ENCODE measurements at places on chromosomes 6 and 20.

DNA sequence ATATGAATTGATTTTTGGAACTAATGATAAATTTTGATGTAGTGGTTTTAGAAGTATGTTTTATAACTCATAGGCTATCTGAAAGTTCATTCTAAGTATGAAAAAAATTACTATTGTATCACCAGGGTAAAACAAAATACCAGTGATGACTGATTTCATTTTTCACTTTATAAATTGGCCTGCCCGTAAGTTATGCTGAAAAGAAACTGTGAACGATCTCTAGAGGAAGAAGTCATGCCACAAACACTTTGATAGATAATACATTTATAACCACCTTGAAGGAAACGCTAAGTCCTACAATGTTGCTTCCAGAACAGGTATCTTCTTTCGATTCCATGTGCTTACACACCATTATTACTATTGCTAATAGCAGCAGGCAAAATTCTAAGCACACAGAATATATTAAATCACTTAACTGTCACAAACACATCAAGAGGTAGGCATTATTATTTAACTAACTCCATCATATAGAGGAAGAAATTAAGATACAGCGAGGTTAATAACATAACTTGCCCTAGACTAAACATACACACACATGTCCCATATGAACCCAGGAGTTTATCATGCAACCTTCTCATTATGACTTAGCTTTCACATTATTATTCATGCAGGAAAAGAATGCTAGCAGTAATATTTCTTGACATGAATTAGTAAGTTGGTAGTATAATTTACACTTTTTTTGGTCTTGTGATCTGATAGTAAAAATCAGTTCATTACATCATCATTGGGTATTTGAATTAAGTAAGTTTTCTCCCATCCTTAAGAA is 44.7 kb downstream of the RGS17 start:
- DNase-seq = no peak

DNA sequence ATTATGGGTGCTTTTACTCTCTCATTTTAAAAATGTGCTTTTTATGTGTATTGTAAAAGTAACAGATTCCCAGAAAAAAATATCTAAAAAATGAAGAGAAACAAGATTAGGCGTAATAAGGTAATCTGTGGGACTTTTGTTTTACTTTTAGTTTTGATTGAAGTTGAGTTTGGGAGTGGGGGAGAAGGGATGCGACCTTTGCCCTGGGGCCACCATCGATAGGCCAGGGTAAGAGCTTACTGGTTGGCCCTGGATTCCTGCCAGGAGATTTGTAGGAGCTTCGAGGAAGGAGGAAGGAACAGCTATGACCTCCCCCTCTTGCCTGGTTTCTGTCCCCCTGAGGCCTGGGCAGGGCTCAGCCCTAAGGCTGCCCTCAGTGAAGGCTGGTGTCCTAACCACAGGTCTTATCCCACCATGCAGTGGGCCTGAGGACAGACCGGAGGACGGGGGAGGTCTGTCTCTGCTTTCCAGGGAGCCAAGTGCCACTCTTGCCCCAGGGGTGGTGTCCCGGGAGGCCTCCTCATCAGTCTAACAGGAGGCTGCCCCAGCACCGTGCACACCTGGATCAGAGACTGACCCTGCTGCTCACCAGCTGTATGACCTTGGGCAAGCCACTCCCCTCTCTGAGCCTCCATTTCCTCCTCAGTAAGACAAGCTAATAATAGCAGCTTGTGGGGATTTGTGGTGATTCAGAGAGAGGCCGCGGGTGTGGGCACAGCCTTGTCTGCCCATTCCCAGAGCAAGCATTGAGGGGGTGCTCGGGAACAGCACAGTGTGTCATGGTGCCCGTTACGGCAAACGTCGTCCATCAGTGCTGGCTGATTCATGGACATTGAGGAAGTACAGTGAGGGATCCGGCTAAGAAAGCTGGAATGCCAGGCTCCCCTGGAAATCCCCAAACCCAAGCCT is 21.2 kb downstream of the TGM2 start:
- DNase-seq = no peak

DNA sequence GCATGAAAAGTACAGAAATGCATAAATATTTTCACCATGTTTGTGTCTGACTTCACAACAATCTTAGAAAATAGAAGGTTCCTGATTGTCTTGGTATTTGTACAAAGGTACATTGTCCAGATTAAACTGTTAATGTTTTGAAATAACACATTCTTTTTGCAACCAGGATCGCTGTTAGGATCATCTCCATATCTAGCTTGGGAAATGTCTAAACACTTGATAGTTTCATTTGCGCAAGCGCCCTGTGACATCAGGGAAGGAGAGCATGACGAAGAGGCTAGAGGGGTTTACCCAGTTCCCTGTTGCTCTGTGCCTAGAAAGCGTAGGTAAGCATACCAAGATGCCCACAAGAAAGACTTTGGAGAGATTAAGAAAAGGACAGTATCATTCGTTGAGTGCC is 19.4 kb downstream of the ALDH8A1 start:
- DNase-seq = no peak

GRCh38 chr6:44685213-44685612 is 297.7 kb downstream of the CDC5L start:
- DNase-seq = no peak

- no peak for DNase-seq
Observed at GRCh38 chr6:99080191-99080590, 132.4 kb upstream of the FBXL4 start.

GRCh38 chr6:36064770-36065396 is 37.3 kb downstream of the MAPK14 start:
- no peak for DNase-seq

- DNase-seq = peak; percentile 71
Observed at GRCh38 chr6:122718616-122719015, 60.9 kb upstream of the FABP7 start.

Data from G401 (cell line).